Stimulated activated CD4-positive, alpha-beta T cell treated with anti-CD3 and anti-CD28 coated beads, TNF-alpha, amount 100 ng/mL, for 1 hour (primary cell): ENCODE measurements at places on chromosomes 4 and X.

DNA sequence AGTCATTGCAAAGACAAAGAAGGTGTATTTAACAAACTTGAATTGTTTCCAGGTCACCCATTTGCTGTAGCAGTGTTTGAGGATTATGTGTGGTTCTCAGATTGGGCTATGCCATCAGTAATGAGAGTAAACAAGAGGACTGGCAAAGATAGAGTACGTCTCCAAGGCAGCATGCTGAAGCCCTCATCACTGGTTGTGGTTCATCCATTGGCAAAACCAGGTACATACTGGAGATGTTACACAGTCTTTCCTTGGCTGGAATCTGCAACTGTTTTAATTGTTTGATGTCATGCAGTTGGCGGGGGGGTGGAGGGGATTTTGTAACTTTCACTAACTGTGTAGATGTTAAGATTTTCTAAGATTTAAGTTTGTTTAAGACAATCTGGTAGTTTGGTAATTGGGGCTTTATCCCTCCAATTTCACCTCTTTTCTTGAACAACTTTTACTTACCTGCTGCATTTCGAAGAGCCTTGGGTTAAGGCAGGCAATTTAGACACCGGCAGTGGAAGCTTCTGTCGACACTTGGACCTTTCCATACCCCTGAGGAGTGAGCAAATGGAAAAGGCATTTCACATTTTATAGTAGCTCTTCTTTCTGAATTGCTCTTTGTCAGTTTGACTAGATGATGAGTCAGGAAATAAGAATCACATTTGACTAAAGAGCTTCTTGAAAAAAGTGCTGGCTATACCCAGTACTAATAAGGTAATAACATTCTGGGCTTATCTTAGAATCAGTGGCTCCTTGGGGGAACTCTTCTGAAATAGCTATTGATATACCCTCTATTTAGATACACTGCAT is 67.4 kb downstream of the EGF start:
- no peak for DNase-seq

- no peak for DNase-seq
Measured at GRCh38 chr4:113783701-113784100, 22.2 kb upstream of the CAMK2D start.

- no peak for DNase-seq
Measured at GRCh38 chr4:129344058-129344457, 248.1 kb downstream of the C4orf33 start.

DNA sequence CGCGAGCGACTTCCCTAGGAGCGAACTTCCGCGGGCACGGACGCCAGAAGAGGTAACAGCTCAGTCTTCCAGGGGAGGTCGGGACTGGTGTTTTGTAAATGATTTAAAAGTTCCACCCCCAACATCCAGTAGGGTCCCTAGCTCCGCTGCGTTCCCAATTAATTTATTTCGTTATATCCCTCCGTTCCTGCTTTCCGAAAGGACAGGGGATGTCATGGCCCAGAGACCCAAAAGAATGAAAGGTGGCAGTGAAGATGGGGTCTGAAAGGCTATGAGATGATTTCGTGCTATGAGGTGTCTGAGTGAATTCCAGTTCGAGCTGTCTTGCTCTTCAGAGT is 373 bp upstream of the SMIM43 start:
- DNase-seq = no peak

GRCh38 chr4:151659601-151660364 is 101.0 kb downstream of the GATB start:
- DNase-seq = no peak

DNA sequence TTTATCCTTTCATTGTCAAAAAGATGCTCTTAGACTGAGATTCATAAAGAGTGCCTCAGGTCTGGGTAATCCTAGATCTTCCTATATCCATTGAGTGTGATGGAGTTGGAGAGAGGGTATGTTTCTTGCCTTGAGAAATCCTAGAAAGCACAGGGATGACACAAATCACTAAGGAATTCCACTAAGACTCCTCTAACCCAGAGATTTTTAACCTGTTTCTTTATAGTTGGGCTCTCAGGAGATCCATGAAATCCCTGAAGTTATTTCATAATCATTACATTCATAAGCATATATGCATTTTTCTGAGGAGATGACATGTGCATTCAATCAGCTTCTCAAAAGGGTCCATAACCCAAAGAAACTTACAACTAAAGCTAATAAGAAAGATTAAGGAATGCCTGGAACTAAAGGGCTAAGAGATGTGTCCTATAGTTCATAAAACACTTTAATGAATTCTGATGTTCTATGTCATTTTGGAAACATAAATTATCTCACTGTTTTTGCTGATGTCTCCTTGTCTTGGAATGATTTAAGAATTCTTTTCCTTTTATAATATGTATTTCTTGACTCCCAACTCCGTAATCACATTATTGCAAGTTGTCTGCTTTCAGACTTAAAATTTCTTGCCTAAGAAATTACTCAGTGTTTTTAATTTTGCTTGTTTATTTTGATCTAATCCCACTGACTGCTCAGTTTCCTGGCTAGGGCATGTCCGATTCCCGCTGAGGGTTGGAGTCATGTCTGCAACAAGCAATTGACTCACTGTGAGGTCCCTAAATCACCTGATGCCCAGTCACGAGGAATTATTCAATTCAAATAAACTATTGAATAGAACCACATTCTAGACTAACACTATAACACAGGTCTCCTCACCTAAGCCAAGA is 2.8 kb upstream of the AMTN start:
- DNase-seq = no peak

GRCh38 chr4:131613824-131614216 is 1535.3 kb upstream of the PCDH10 start:
- no peak for DNase-seq
